ENCODE measurements at places on chromosomes 12 and 14. TPM values are rescaled to one million over a fixed set of nuclear protein-coding genes. Genes with fewer than 3 reads are reported as not detected.
A peak's percentile ranks its signal among the peaks of the same experiment; 100 is the strongest.

GXYLT1 gene
- 14.6 TPM for total RNA-seq

PPM1H gene
- 1.2 TPM for total RNA-seq

NFYB gene
- 31.5 TPM for total RNA-seq

DNA sequence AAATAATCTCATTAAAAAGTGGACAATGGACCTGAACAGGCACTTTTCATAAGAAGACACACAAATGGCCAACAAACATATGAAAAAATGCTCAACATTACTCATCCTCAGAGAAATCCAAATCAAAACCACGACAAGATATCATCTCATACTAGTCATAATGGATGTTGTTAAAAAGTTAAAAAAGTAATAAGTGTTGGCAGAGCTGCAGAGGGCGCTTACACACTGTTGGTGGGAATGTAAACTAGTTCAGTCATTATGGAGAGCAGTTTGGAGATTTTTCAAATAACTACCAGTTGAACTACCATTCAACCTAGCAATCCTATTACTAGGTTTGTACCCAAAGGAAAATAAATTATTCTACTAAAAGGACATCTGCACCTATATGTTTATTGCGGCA lies 47.2 kb downstream of the FOXG1 start:
- H3K27me3 ChIP-seq: no peaks in the 10 kb centered on the region
- H3K36me3 ChIP-seq: no peaks in the 10 kb centered on the region
- DNase-seq: peak; percentile 13
- H3K27ac ChIP-seq: no peak overlapping the region

DNA sequence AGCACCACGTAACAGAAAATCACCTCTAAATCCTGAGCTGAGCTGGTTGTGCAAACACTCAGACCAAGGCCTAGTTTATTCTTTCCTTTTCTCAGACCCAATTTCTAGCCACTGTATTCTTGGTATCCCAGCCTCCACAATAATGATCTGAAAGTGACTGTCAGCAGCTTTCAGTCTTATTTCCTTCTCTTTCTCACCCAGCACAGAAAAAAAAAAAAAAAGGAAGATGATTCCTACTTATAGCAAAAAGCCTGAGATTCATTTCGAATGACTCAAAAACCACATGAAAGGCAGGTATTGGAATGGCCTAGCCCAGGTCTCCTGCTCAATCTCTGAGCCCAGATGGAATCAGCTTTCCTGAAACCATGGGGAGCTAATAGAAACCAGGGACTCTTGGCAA lies 298.6 kb upstream of the PPFIA2 start:
- H3K36me3 ChIP-seq: no peaks in the 10 kb centered on the region
- H3K27ac ChIP-seq: no peak overlapping the region
- no peak for DNase-seq
- no peak overlapping the region for H3K4me3 ChIP-seq

- H3K27ac ChIP-seq: no peak overlapping the region
- no peaks in the 10 kb centered on the region for H3K36me3 ChIP-seq
- no peak for DNase-seq
Observed at GRCh38 chr14:29799464-29800095, 128.1 kb downstream of the PRKD1 start.

Measured in GM23248 (cell line).